Activated CD4-positive, alpha-beta memory T cell treated with anti-CD3 and anti-CD28 coated beads for 36 hours (primary cell): ENCODE measurements at places on chromosomes 3 and 15. TPM values are rescaled to one million over a fixed set of nuclear protein-coding genes. Genes with fewer than 3 reads are reported as not detected.

DNA sequence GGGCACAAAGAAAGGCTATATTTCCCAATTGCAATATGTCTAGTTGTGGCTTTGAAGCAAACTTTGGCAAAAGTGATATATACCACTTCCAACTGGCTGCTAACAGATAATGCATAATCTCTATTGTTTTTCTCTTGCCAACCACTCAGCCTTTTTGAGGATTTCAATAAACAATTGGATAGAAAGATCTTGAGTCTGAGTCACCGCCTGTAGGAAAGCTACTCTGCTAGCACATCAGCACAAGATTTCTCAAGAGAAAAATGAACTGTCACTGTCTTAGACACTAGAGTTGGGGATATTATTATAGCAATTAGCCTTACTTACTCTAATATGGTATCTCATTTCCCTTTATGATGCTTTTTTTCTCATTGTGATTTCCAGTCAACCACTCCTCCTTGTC, 119.7 kb downstream of the SST start:
- no peaks in the 10 kb centered on the region for H3K36me3 ChIP-seq
- no peak overlapping the region for H3K27ac ChIP-seq
- no peak overlapping the region for H3K4me3 ChIP-seq
- H3K4me1 ChIP-seq, result no peaks in the 10 kb centered on the region
- peaks cover 14% of the 10 kb centered on the region for H3K27me3 ChIP-seq

DNA sequence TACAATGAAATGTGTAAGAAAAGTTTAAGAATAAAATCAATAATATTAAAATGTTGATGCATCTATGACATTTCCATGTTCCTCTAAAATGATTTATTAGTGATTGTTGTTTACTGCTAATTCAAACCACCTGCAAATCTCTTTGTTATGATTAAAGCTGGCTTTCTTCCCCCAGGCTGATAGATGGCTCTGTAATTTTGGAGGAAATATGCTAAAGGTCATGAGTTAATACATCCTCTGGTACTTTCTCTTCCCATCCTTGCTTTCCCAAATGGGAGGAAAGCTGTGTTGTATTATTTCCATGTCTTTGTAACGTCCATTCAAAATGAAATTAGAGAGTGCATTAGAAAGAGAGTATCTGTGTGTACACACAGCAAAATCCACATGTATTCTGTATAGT, 139.5 kb upstream of the TMCO5A start:
- H3K4me1 ChIP-seq, result no peaks in the 10 kb centered on the region
- H3K27me3 ChIP-seq, result peaks cover 2% of the 10 kb centered on the region
- DNase-seq, result no peak
- H3K4me3 ChIP-seq, result no peak overlapping the region
- no peak overlapping the region for H3K27ac ChIP-seq

GRCh38 chr15:96330450-96331143, at the start of gene NR2F2:
TSS of gene NR2F2 (plus strand) at chr15:96330700. CDS start at chr15:96332106, 1,406 bp downstream.
- DNase-seq, result peak; percentile 65
- H3K36me3 ChIP-seq, result peaks cover 3% of the 10 kb centered on the region
- peak within 1 kb of the TSS; percentile 74 for H3K4me3 ChIP-seq

DNA sequence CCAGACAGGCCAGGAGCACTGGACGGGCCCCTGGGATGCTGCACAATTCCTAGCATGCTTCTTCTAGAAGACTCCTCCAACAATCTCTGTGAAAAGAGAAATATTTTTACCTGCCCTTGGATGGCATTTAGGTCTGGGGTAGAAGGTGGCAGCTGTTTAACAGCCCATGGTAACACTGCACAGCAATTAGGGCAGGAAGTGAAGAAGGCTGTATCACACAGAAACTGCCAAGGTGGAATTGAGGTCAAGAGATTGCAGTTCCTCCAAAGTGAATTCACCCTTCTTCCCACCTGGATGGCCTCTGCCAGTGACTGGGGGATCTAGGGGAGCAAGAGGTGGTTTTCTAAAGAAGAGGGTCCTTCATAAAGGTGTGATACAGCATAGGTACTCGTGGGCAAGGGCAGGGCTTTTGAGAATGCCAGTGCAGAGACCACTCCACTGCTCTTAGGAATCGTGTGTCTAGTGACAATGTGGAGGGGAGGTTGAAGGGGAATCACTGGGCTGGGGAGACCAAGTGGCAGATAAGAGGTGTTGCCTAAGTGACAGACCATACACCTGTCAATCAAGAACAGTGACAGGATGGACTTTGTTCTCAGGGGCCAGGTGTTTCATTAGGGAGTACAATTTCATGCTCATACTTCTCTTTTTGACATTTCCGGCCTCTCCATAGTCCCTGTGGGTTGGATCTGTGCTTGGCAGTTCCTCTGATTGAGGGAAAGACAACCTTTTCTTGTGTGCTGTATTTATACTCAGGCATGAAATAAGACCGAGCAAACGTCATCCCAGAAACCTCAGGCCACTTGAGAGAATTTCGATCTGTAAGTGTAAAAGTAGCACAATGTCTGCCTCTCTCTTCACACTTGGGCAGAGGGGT, 83.5 kb upstream of the BCL6 start:
- H3K4me3 ChIP-seq, result no peak overlapping the region
- H3K27ac ChIP-seq, result no peak overlapping the region
- H3K36me3 ChIP-seq, result no peaks in the 10 kb centered on the region
- H3K4me1 ChIP-seq, result peaks cover 15% of the 10 kb centered on the region
- H3K27me3 ChIP-seq, result no peaks in the 10 kb centered on the region
- DNase-seq, result no peak

GRCh38 chr3:49593041-49593440, 38.8 kb downstream of the BSN start:
- no peak overlapping the region for H3K27ac ChIP-seq
- peaks cover 5% of the 10 kb centered on the region for H3K27me3 ChIP-seq

GRCh38 chr3:86743233-86743632, 247.7 kb downstream of the VGLL3 start:
- no peak for DNase-seq
- H3K27me3 ChIP-seq, result no peaks in the 10 kb centered on the region
- no peaks in the 10 kb centered on the region for H3K4me1 ChIP-seq
- H3K27ac ChIP-seq, result no peak overlapping the region

GRCh38 chr15:31160297-31160696, 58.8 kb upstream of the TRPM1 start:
- no peaks in the 10 kb centered on the region for H3K36me3 ChIP-seq
- no peak overlapping the region for H3K27ac ChIP-seq
- no peak overlapping the region for H3K4me3 ChIP-seq
- peaks cover 1% of the 10 kb centered on the region for H3K27me3 ChIP-seq
- peaks cover 2% of the 10 kb centered on the region for H3K4me1 ChIP-seq
- DNase-seq, result no peak

GOLGA8T gene
- not detected for total RNA-seq

GRCh38 chr15:85754989-85755388, 39.7 kb downstream of the KLHL25 start:
- H3K27me3 ChIP-seq, result no peaks in the 10 kb centered on the region
- no peak overlapping the region for H3K4me3 ChIP-seq
- H3K4me1 ChIP-seq, result peaks cover 6% of the 10 kb centered on the region
- no peak for DNase-seq
- H3K36me3 ChIP-seq, result no peaks in the 10 kb centered on the region

DNA sequence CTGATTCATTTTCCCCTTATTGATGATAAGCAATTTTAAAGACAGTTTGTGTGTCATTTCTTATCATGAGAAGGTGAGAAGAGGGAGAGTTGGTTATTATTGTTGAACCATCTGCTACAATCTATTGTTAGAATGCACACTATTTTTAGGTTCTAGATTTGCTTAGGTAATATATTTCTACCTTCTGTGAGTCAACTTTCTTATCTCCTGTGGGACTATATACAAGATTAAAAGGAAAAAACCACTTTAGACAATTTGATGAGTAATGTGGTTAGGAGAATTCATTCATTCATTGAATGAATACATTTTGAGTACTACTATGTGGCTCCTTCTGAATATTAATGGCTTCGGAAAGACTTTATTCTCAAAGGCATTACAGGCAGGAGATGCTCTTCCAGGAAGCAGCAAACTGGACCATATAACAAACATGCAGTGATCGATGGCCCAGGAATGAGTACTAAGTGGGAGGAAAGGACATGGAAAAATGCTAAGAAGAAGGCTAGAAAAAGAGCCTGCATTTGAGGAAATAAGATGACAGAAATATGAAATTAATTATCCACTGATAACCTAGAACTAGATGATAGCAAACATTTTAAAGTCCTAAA, 22.4 kb downstream of the SPTSSB start:
- H3K27me3 ChIP-seq, result peaks cover 9% of the 10 kb centered on the region
- peaks cover 27% of the 10 kb centered on the region for H3K4me1 ChIP-seq
- no peak overlapping the region for H3K4me3 ChIP-seq
- no peaks in the 10 kb centered on the region for H3K36me3 ChIP-seq

DNA sequence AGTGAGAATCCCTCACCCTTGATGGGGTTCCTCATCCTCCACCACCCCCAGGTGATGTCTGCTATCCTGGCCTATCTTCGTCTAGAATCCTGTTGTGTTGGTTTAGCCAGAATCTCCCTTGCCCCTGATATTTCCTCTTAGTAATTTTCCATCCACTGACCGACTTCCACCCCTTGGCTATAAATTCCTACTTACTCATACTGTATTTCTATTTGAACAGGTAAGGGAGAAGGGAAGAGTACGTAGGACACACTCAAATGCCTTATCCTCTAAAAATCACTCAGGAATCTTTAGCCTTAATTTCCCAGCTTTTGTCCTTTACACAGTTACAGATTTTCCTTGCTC, 678 bp upstream of the TFG start:
- H3K4me1 ChIP-seq, result peaks cover 36% of the 10 kb centered on the region
- peak overlapping the region; percentile 95 for H3K27ac ChIP-seq
- H3K4me3 ChIP-seq, result peak overlapping the region; percentile 81

DNA sequence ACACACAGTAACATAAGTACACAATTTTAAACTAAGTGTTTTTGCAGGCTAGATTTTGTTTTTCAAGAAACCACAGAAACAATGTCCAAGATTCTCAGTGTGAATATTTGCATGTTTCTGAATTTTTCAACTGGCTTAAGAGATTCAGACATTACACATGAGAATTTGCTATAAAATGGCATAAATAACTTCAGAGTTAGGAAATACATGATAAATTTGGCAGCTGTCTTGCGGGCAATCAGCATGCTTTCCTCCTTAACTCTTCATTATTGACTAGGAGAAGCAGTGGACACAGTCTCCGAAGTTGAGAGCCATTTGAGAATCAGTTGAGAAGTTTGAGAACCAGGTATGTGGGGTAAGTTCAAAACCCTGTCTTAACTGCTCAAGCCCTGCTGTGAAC, 625.6 kb upstream of the SGO1 start:
- H3K4me3 ChIP-seq, result no peak overlapping the region
- no peak overlapping the region for H3K27ac ChIP-seq
- no peaks in the 10 kb centered on the region for H3K4me1 ChIP-seq
- no peaks in the 10 kb centered on the region for H3K27me3 ChIP-seq
- no peak for DNase-seq
- H3K36me3 ChIP-seq, result no peaks in the 10 kb centered on the region
